Sigmoid colon (tissue), 7 donors: ENCODE measurements at places on chromosomes 12 and 14. TPM values are rescaled to one million over a fixed set of nuclear protein-coding genes. Genes with fewer than 3 reads are reported as not detected.

- DNase-seq = no peak
- H3K27ac ChIP-seq = no peak overlapping the region
- no peak overlapping the region for H3K4me3 ChIP-seq
- no peaks in the 10 kb centered on the region for H3K36me3 ChIP-seq
- H3K4me1 ChIP-seq = no peaks in the 10 kb centered on the region
- H3K27me3 ChIP-seq = no peaks in the 10 kb centered on the region
Observed at GRCh38 chr12:41361738-41362137, 173.6 kb downstream of the PDZRN4 start.

GRCh38 chr12:17169726-17170471, 563.9 kb upstream of the LMO3 start:
- no peak overlapping the region for H3K27ac ChIP-seq
- H3K4me3 ChIP-seq = no peak overlapping the region
- no peaks in the 10 kb centered on the region for H3K27me3 ChIP-seq
- H3K36me3 ChIP-seq = no peaks in the 10 kb centered on the region
- DNase-seq = no peak

Gene PTPN6
- total RNA-seq = 13.6 TPM

DNA sequence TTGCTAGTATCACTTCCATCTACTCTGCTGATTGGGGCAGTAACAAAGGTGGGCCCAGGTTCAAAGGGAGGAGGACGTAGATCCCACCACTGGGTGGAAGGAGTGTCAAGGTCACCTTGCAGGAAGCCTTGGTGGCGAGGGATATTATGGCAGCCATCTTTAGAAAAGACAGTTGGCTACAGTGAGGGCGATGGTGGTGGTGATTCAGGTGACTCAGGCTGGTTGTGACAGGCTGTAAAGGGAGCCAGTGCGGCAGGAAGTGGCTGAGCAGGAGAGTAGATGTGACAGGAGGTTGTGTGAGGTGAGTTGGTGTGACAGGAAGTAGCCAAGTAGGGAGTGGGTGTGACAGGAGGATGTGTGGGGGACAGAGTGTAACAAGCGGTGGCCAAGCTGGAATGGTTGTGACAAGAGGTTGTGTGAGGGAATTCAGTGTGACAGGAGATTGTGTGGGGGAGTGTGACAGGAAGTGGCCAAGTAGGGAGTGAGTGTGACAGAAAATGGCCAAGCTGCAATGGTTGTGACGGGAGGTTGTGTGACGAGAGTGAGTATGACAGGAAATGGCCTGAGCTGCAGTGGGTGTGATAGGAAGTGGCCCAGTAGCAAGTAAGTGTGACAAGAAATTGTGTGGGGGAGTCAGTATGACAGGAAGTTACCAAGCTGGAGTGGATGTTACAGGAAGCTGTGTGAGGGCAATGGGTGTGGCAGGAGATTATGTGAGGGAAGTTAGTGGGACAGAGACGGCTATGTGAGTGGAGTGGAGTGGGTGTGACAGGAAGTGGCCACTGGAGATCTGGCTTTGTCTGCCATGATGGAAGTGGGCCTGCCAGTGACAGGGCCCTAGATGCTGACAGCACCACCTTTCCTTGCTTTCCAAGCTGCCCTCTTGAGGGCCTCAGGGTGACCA, 136.5 kb upstream of the MYL2 start:
- no peaks in the 10 kb centered on the region for H3K4me1 ChIP-seq
- peaks cover 3% of the 10 kb centered on the region for H3K27me3 ChIP-seq
- no peaks in the 10 kb centered on the region for H3K36me3 ChIP-seq
- H3K27ac ChIP-seq = no peak overlapping the region
- peak; percentile 37 for DNase-seq
- H3K4me3 ChIP-seq = no peak overlapping the region

- no peak overlapping the region for H3K4me3 ChIP-seq
- no peak overlapping the region for H3K27ac ChIP-seq
- no peak for DNase-seq
- H3K4me1 ChIP-seq = no peaks in the 10 kb centered on the region
Observed at GRCh38 chr14:56046546-56046945, 71.7 kb upstream of the PELI2 start.

DNA sequence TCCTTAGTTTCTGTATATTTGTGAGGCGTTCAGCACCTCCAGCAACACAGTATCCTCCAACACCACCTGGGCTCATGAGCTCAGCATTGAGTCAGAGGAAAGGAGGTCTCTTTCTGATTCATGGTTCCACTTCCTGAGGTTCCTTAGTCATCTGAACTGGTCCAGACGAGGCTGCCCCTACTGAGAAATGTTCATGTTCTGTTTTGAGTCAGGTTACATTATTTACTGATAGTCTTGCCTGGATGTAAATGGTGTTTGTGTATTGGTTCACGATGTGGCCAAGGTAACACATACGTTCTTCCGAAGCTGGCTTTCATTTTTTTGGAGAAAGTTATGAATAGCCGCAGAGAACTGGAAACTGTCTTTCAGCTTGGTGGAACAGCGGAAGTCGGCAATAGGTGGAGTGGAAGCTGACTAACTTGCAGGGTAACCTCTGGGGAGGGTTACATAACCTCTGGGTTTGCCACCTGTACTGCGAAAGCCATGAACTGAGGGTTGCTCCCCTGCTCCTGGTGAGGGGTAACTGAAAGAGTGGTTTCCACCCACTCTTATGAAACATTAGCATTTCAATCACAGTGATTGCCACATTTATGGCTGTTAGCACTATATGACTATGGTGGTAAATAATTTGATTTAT, 42.2 kb upstream of the MANSC4 start:
- no peak overlapping the region for H3K4me3 ChIP-seq
- H3K27me3 ChIP-seq = no peaks in the 10 kb centered on the region
- H3K27ac ChIP-seq = no peak overlapping the region
- no peak for DNase-seq
